ENCODE measurements at places on chromosomes 12 and 14. TPM values are rescaled to one million over a fixed set of nuclear protein-coding genes. Genes with fewer than 3 reads are reported as not detected.

DNA sequence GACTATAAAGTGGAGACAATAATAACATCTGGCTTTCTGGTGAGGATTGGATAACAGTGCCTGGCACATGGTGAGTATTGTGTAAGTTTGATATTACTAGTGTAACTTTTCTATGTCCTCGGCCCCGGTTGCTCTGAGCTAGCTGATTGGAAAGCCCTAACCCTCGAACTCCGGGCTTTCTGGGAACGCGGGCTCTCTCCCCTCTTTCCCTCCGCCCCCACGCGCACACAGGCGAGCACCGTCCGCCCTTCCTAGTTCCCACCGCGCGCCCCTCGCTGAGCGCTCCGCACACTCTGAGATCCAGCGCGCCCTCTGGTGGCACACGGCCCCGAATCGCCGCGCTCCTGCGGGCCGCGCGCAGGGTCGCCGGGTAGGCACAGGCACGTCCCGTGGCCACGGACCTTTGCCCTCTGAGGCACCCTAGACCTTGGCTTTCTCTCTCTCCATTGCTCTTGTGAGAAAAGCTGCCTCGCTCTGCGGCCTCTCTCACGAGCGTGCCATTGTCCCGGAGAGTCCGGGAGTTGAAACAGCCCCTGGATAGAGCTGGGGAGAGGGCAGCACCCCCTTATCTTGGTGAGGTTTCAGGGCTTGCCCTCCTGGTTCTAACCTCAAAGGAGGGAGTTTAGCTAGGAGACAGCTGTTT lies 23.2 kb upstream of the ESRRB start:
- DNase-seq = peak; percentile 7

DNA sequence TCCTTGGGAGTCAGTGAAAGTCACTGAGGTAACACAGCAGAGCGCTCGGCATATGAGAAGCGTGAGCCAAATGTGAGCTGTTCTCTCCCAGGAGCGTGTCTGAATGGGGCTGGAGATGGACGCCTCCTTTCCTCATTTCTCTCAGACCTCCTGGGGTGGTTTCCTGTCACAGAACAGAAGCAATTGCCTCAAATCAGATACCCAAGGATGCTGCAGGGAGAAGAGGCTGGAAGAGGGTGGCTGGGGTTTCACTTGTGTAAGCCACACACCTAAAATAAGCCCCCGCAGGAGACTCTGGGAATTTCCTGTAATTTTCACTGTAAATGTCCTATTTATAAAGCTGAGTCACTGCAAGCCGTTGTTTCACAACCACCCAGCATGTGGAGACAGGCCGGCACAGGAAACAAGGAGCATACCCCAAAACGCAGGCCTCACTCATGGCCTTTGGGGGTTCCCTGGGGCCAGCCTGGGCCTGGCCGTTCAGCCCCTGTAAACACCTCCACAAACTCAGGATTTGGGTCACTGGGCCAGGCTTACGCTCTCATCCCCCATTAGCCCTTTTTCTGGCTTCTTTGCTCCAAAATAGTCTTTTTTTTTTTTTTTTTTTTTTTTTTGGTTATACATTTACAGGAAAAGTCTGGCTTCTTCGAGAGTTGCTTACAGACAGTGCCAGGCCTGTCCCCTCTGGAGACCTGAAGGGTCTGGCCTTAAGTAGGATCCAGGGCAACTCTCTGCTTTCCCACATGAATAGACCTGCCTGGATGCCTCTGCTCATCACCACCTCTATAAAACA lies 55.3 kb downstream of the VCPKMT start:
- peak; percentile 41 for DNase-seq

DNA sequence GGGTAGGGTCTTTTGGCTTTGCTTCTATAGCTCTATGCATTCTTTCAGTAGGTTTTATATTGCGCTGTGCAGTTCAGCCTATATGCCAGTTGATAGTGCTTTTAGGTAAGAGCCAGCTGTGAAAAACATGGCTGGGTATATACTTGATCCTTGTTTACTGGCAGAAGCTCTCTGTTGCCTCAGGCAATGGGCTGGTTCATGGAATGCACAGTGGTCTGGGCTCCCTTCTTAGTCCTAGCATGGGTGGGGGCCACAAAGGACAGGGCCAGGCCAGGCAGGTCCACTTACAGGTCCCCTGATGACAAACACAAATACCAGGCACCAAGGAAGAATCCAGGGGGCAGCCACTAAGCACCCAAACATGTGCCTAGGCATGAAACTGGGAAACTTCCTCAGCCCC lies 240.7 kb downstream of the SEC23A start:
- no peak for DNase-seq

DNA sequence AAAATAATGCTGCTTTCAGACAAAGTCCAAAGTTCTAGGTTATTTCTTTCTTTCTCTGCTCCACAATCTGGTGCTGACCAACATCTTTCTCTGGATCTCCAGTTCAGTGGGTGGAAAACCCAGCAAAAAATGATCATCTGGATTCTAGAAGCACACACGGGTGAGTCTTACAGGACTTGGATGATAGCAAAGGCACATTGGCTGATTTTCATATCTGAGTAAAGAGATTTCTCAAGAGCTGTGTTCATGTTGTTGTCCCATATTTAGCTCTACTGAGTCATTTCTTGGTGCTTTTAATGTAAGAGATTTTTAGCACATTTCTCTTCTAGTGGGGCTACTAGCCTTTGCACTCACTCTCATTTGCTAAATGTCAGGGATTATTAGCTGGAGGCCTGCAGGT lies 336.7 kb downstream of the GALC start:
- DNase-seq = no peak

The GLI1 gene
- 6.0 TPM for total RNA-seq

The POMT2 gene
- total RNA-seq = 31.4 TPM

The ALG10B gene
- total RNA-seq = 24.1 TPM

The FZD10 gene
- not detected for total RNA-seq
